ENCODE measurements at places on chromosomes 2 and 18.

- no peaks in the 10 kb centered on the region for H3K4me1 ChIP-seq
- no peaks in the 10 kb centered on the region for H3K36me3 ChIP-seq
- no peak for DNase-seq
- H3K27me3 ChIP-seq: no peaks in the 10 kb centered on the region
- H3K4me3 ChIP-seq: no peak overlapping the region
Observed at GRCh38 chr2:181170256-181170655, 189.9 kb downstream of the UBE2E3 start.

DNA sequence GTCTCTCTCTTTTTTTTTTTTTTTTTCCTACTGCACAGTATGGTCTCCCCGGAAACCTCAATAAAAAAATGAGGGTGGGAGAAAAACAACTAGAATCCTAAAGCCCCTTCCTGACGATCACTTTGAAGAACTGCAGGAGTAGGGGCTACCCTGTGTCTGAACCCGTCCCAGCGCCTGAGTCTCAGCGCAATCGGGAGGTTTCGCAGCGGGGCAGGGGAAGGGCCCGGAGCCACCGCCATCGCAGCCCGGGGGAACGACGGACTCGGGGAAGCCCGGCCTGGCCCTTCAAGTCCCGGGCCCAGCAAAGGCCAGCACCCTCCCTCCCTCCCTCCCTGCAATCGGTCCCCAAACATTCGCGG is 411 bp downstream of the NARS1 start:
- DNase-seq: no peak
- H3K27ac ChIP-seq: peak overlapping the region; percentile 93
- no peaks in the 10 kb centered on the region for H3K27me3 ChIP-seq
- peaks cover 17% of the 10 kb centered on the region for H3K4me1 ChIP-seq

GRCh38 chr2:66439812-66440542 is 5.1 kb downstream of the MEIS1 start:
- peak overlapping the region; percentile 60 for H3K4me3 ChIP-seq
- H3K27ac ChIP-seq: peak overlapping the region; percentile 62
- H3K36me3 ChIP-seq: no peaks in the 10 kb centered on the region
- H3K27me3 ChIP-seq: no peaks in the 10 kb centered on the region
- H3K4me1 ChIP-seq: no peaks in the 10 kb centered on the region

DNA sequence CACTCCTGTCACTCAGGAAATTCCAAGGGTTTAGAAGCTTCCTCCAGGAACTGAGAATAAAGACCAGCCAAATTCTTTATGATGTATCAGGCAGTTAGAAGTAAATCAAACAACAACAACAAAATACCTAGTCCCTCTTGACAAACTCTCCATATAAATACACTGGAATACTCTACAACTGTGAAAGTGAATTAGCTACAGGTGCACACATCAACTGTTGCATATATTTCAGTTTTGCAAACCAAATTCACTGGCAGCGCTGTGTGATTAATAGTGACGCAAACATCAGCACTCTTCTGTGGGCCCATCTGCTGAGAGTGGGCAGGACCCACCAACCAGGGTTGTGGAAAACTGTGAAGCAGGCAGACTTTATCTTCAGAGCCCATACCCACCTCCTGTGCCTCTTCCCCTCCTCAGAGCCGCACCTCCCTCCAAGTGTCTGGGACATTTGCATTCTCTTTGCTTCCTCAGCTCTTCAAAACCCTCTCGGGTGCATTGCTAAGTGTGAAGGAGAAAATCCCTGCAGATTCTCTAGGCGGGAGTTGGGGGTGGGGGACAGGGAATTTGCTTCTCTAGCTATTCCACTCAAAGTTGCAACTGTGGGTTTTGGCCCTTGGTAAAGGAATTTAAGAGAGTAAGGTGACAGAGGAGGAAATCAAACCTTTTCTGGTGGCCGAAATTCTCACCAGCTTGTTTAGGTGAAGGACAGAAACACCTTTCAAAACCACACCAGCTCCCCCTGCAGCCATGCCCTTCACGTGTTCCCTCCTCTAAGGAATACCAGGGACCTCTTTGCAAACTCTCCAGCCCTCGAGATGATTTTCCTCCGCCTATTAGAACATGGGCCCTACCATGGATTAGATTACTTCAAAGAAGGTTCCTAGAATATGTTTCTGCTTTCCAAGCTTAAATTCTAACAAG is 119.3 kb downstream of the MRO start:
- DNase-seq: no peak
- H3K27ac ChIP-seq: no peak overlapping the region
- H3K36me3 ChIP-seq: no peaks in the 10 kb centered on the region

DNA sequence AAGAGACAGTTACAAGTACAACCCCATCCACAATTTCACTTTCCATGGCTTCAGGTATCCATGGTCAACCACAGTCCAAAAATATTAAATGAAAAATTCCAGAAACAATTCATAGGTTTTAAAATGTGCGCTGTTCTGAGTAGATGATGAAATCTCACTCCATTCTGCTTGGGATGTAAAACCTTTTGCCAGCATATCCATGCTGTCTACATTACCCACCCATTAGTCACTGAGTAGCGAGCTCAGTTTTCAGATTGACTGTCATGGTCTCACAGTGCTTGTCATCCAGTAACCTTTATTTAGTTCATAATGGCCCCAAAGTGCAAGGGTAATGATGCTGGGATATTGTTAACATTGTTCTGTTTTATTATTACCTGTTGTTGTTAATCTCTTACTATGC is 40.5 kb downstream of the SMAD4 start:
- H3K27ac ChIP-seq: no peak overlapping the region
- no peaks in the 10 kb centered on the region for H3K27me3 ChIP-seq
- no peak for DNase-seq
- H3K4me1 ChIP-seq: no peaks in the 10 kb centered on the region
- H3K4me3 ChIP-seq: no peak overlapping the region

DNA sequence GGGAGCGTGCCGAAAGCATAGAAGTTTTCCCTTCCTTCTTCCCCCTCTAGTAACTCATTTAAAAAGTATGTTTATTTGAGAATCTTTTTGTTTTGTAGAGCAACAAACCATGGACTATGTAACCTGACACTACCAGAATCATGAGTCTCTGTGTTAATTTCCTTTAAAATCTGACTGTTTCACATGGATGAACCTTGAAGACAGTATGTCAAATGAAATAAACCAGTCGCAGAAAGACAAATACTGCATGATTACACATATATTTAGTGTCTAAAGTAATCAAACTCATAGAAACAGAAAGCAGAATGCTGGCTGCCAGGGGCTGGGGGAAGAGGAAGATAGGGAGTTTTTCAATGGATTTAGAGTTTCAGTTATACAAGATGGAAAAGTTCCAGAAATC is 32.3 kb downstream of the PTPN2 start:
- no peaks in the 10 kb centered on the region for H3K36me3 ChIP-seq
- no peak overlapping the region for H3K27ac ChIP-seq
- no peaks in the 10 kb centered on the region for H3K27me3 ChIP-seq
- H3K4me1 ChIP-seq: no peaks in the 10 kb centered on the region
- H3K4me3 ChIP-seq: no peak overlapping the region

- no peaks in the 10 kb centered on the region for H3K27me3 ChIP-seq
- DNase-seq: no peak
- no peak overlapping the region for H3K4me3 ChIP-seq
- no peaks in the 10 kb centered on the region for H3K36me3 ChIP-seq
- H3K27ac ChIP-seq: no peak overlapping the region
Observed at GRCh38 chr2:105416156-105416555, 17.3 kb upstream of the FHL2 start.

- H3K4me1 ChIP-seq: no peaks in the 10 kb centered on the region
- H3K27me3 ChIP-seq: no peaks in the 10 kb centered on the region
- no peak overlapping the region for H3K4me3 ChIP-seq
- no peak overlapping the region for H3K27ac ChIP-seq
Observed at GRCh38 chr2:99899882-99900281, 242.5 kb downstream of the AFF3 start.

GRCh38 chr2:44305882-44306281 is 30.6 kb downstream of the SLC3A1 start:
- no peak overlapping the region for H3K4me3 ChIP-seq
- no peaks in the 10 kb centered on the region for H3K4me1 ChIP-seq
- H3K27me3 ChIP-seq: no peaks in the 10 kb centered on the region

DNA sequence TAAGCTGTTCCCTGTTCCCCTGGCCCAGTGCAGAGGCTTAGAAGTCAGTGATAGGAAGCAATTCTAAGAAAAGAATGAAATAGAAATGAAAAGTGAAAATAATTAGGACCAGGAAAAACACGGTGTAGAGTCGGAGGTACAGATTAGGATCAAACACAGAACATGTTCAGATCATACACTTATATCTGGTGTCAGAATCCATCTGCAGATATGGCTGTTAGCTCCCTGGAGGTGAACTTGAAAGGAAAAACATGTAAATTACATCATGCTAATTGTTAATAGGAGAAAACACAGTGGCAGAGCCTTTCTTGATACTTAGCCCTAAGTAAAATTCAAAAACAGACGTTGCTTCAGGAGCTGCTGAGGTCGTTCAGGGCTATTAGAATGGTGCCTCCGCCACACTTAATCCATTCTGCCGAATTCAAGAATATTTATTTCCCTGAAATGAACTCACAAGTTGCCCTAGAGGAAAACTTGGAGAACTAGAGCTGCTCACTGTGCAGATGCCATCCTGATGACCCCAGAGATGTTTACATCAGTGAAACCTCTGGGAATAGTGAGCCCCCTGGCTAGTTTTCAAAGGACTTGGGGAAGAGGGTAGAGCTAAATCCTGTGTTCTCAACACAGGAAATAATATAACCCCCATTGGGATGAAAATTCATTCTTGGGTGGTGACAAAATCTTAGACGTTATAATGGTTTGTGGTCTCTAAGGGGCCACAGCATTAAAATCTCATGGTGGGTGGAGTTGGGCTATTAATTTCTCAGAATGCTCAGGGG is 27.5 kb downstream of the LPIN1 start:
- H3K36me3 ChIP-seq: peaks cover 3% of the 10 kb centered on the region
- no peak overlapping the region for H3K27ac ChIP-seq
- H3K4me1 ChIP-seq: peaks cover 4% of the 10 kb centered on the region
- no peak overlapping the region for H3K4me3 ChIP-seq
- no peak for DNase-seq

DNA sequence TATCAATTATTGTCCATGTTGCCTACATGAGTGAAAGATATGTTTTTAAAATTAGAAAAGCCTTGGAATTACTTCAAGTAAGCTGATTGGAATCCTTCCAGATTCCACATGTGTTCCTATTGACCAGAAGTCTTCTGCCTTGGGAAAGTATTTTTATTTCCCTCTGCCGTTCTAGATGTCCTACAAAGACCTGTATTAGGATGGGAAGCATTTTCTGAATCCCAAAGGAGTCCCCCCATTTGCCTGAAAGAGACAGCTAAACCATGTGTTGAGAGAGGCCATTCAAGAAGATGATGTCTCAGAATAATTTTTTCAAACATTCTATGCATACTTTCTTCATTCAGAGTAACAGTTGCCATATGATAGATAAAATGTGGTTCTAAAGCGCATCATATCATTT is 19.0 kb upstream of the MYO1B start:
- H3K4me1 ChIP-seq: no peaks in the 10 kb centered on the region
- H3K27me3 ChIP-seq: no peaks in the 10 kb centered on the region
- DNase-seq: no peak
- H3K36me3 ChIP-seq: no peaks in the 10 kb centered on the region
- H3K4me3 ChIP-seq: no peak overlapping the region
- no peak overlapping the region for H3K27ac ChIP-seq

- H3K27ac ChIP-seq: no peak overlapping the region
- H3K4me1 ChIP-seq: no peaks in the 10 kb centered on the region
- no peak for DNase-seq
- H3K4me3 ChIP-seq: no peak overlapping the region
- no peaks in the 10 kb centered on the region for H3K36me3 ChIP-seq
Observed at GRCh38 chr2:25492726-25493125, 151.0 kb upstream of the DNMT3A start.

- H3K36me3 ChIP-seq: no peaks in the 10 kb centered on the region
- H3K4me1 ChIP-seq: peaks cover 4% of the 10 kb centered on the region
- H3K27ac ChIP-seq: peak overlapping the region; percentile 79
- H3K27me3 ChIP-seq: no peaks in the 10 kb centered on the region
Observed at GRCh38 chr2:171688129-171688465, 828 bp downstream of the DYNC1I2 start.

GRCh38 chr18:25834061-25834460 is 256.4 kb downstream of the SS18 start:
- DNase-seq: no peak
- H3K27me3 ChIP-seq: no peaks in the 10 kb centered on the region
- H3K4me3 ChIP-seq: no peak overlapping the region
- H3K27ac ChIP-seq: no peak overlapping the region

- no peak for DNase-seq
- no peaks in the 10 kb centered on the region for H3K4me1 ChIP-seq
- no peak overlapping the region for H3K4me3 ChIP-seq
Observed at GRCh38 chr2:239212121-239212928, 188.5 kb downstream of the HDAC4 start.

GRCh38 chr18:42706029-42706608 is 409.4 kb downstream of the RIT2 start:
- no peaks in the 10 kb centered on the region for H3K36me3 ChIP-seq
- no peak overlapping the region for H3K27ac ChIP-seq
- H3K4me3 ChIP-seq: no peak overlapping the region
- no peaks in the 10 kb centered on the region for H3K4me1 ChIP-seq
- no peaks in the 10 kb centered on the region for H3K27me3 ChIP-seq

DNA sequence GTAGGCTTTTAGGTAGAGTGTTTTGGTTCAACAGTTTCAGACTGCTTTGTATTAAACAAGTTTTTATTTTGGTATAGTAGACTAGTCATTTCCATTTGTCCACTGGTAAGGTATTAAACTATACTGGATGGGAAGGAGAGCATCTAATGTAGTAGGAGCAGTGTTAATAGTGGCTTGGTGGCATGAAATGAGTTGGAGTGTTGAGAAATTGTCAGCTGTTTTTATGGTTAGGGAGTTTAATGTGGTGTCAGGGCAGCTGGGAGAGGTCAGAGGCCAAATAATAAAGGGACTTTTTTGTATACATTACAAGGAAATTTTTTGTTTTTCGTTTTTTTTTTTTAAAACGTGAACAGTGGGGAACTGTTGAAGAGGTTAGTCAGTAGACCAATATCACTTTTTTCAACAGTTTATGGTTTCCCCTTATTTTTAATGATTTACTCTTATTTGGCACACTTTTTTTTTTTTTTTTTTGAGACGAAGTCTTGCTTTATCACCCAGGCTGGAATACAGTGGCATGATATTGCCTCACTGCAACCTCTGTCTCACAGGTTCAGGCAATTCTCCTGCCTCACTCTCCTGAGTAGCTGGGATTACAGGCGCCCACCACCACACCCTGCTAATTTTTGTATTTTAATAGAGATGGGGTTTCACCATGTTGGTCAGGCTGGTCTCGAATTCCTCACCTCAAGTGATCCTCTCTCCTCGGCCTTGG is 21.2 kb downstream of the ACTR3 start:
- no peak overlapping the region for H3K4me3 ChIP-seq
- H3K27ac ChIP-seq: no peak overlapping the region
- no peaks in the 10 kb centered on the region for H3K27me3 ChIP-seq
- peaks cover 9% of the 10 kb centered on the region for H3K4me1 ChIP-seq
- DNase-seq: no peak
- H3K36me3 ChIP-seq: no peaks in the 10 kb centered on the region

- H3K4me1 ChIP-seq: peaks cover 3% of the 10 kb centered on the region
- H3K27me3 ChIP-seq: no peaks in the 10 kb centered on the region
- no peaks in the 10 kb centered on the region for H3K36me3 ChIP-seq
- H3K27ac ChIP-seq: no peak overlapping the region
- H3K4me3 ChIP-seq: no peak overlapping the region
Observed at GRCh38 chr2:37321029-37321682, 3.5 kb downstream of the PRKD3 start.

Measured in Peyer's patch (tissue), 4 donors.